ENCODE measurements at places on chromosomes 16 and 17. TPM values are rescaled to one million over a fixed set of nuclear protein-coding genes. Genes with fewer than 3 reads are reported as not detected.

Gene FBXO39
- 0.54 TPM for total RNA-seq

DNA sequence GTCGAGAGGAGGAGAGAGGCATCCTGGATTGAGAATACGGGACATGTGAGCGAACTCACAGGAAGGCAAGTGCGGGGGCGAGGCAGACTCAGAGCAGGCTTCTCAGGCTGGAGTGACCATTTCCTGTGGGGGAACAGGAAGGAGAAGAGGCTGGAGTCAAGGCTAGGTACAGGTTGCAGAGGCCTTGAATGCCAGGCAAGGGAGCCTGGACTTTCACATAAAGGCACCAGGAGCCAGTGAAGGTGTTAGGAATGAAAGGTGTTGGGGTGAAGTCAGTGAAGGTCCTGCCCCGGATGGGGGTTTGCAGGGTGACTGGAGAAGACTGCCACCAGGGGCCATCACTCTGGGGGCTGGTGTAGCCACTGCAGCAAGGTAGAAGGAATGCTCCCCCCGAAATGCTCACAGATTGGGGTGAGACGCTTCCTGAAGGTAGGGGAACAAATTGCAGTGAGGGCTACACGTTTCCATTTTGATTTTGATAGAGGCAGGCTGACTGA, 5.3 kb upstream of the GPRC5C start:
- no peak for DNase-seq
- peaks cover 8% of the 10 kb centered on the region for H3K4me1 ChIP-seq
- no peaks in the 10 kb centered on the region for H3K36me3 ChIP-seq
- H3K27ac ChIP-seq, result no peak overlapping the region
- no peak overlapping the region for H3K4me3 ChIP-seq

Gene CCL17
- total RNA-seq, result not detected

DNA sequence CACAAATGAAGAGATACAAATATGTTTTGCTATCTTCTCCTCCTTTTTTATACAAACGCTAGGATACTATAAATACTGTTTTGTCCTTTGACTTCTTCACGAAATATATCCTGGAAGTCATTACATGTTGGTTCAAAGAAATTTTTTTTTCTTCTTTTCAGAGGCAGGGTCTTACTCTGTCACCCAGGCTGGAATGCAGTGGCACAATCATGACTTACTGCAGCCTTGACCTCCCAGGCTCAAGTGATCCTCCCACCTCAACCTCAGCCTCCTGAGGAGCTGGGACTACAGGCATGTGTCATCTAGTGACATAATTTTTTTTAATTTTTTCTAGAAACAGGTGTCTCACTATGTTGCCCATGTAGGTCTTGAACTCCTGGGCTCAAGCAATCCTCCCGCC, 16.1 kb downstream of the CMC2 start:
- peaks cover 28% of the 10 kb centered on the region for H3K36me3 ChIP-seq
- peaks cover 4% of the 10 kb centered on the region for H3K4me1 ChIP-seq
- no peak overlapping the region for H3K27ac ChIP-seq
- H3K4me3 ChIP-seq, result no peak overlapping the region
- no peak for DNase-seq
